Adipose tissue (tissue), 3 donors: ENCODE measurements at places on chromosomes 2 and 18. TPM values are rescaled to one million over a fixed set of nuclear protein-coding genes. Genes with fewer than 3 reads are reported as not detected.

Gene RAB10
- 47.1 TPM for polyA plus RNA-seq

Gene MOGAT1
- polyA plus RNA-seq, result 0.30 TPM

Gene CD8B2
- polyA plus RNA-seq, result 0.06 TPM

Gene REG3A
- 1.2 TPM for polyA plus RNA-seq

Gene TRABD2A
- 2.8 TPM for polyA plus RNA-seq

Gene IL36RN
- not detected for polyA plus RNA-seq

Gene WNT10A
- polyA plus RNA-seq, result not detected

Gene LCT
- polyA plus RNA-seq, result 0.04 TPM

Gene DPYSL5
- 0.01 TPM for polyA plus RNA-seq

Gene ABHD1
- 1.2 TPM for polyA plus RNA-seq

Gene WDR75
- polyA plus RNA-seq, result 16.8 TPM

Gene MC4R
- not detected for polyA plus RNA-seq

Gene ACMSD
- polyA plus RNA-seq, result 0.18 TPM

Gene HOXD12
- not detected for polyA plus RNA-seq

Gene LYG1
- 2.9 TPM for polyA plus RNA-seq

Gene NEU2
- polyA plus RNA-seq, result not detected

Gene CD8A
- polyA plus RNA-seq, result 0.62 TPM

Gene MEIS1
- polyA plus RNA-seq, result 27.3 TPM

Gene NUP35
- 7.0 TPM for polyA plus RNA-seq

Gene PLCD4
- 0.21 TPM for polyA plus RNA-seq

Gene GKN2
- 29.8 TPM for polyA plus RNA-seq

Gene FIGN
- 1.7 TPM for polyA plus RNA-seq

Gene ZRANB3
- polyA plus RNA-seq, result 2.7 TPM

Gene RNF125
- 2.8 TPM for polyA plus RNA-seq

Gene NCKAP5
- 0.16 TPM for polyA plus RNA-seq

Gene KIF1A
- 18.6 TPM for polyA plus RNA-seq

Gene LRP1B
- polyA plus RNA-seq, result 3.1 TPM

Gene LRATD1
- 3.5 TPM for polyA plus RNA-seq

Gene GREB1L
- polyA plus RNA-seq, result 3.8 TPM

Gene PAPOLG
- 3.2 TPM for polyA plus RNA-seq

Gene C2orf80
- not detected for polyA plus RNA-seq

Gene SLC4A3
- polyA plus RNA-seq, result 10.7 TPM

Gene HAUS1
- polyA plus RNA-seq, result 11.6 TPM

Gene COL3A1
- polyA plus RNA-seq, result 65.6 TPM

Gene LRRC30
- not detected for polyA plus RNA-seq

Gene SGO2
- polyA plus RNA-seq, result 0.82 TPM
